ENCODE measurements at places on chromosomes 2 and 18.

- DNase-seq, result no peak
Observed at GRCh38 chr2:191115804-191116203, 35.0 kb downstream of the STAT4 start.

GRCh38 chr2:234579231-234579962 lies 82.5 kb upstream of the ARL4C start:
- no peak for DNase-seq

GRCh38 chr2:40273734-40274182 lies 178.1 kb downstream of the SLC8A1 start:
- DNase-seq, result no peak

- no peak for DNase-seq
Observed at GRCh38 chr18:3402982-3403451, 47.0 kb upstream of the TGIF1 start.

DNA sequence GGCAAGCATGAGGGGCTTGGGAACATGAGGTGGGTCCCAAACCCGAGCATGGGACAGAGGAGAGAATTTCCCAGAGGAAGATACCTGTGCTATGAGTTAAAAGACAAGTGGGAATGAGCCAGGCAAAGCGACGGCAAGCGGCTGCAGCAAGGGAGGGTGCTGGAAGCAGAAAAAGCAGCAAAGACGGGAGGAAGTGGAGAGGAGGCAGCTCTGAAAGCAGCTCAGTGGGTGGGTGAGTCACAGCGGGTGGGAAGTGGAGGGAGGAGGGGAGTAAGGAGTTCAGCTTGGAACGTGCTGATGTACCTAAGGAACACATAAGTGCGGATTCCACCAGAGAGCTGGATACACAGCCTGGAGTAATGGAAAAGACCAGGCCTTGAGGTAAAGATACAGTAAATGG lies 41.4 kb downstream of the THUMPD2 start:
- DNase-seq, result no peak

DNA sequence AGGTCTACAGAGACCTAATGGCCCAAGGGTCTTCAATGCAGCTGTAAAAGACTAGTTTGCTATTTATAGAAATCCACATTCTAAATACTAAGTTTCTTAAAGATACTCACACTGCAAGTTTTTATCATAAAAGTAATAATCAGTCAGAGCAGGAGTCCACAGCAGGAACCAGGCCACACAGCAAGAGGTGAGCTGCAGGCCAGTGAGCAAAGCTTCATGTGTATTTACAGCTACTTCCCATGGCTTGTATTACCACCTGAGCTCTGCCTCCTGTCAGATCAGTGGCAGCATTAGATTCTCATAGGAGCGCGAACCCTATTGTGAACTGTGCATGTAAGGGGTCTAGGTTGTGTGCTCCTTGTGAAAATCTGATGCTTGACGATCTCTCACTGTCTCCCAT lies 6.7 kb upstream of the SCN9A start:
- DNase-seq, result no peak

- DNase-seq, result no peak
Observed at GRCh38 chr2:205273148-205273547, 409.2 kb upstream of the NRP2 start.

GRCh38 chr18:6478121-6478520 lies 63.4 kb upstream of the L3MBTL4 start:
- DNase-seq, result peak; percentile 60

GRCh38 chr2:156427074-156427473 lies 9.1 kb upstream of the GPD2 start:
- no peak for DNase-seq

- no peak for DNase-seq
Observed at GRCh38 chr2:74877376-74877775, 43.4 kb downstream of the HK2 start.

DNA sequence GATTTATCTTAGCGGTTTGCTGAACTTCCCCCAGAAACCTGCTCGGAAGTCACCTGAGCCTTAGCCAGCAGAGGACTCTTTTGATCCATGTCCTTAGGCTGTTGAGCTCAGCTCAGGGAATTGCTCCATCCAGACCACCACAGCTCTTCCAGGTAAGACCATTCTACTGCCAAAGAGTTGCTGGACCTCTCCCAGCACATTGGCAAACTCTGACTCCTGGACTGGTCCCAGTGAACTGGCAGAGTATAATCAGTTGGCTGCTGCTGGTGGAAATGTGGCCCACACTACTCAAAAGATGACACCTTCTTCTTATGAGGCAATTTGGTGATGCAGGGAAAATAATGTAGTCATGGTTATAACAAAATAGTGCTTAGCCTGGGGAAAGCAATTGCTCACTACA lies 308.8 kb upstream of the FIGN start:
- no peak for DNase-seq

- DNase-seq, result no peak
Observed at GRCh38 chr2:19369341-19369955, 11.0 kb upstream of the OSR1 start.

DNA sequence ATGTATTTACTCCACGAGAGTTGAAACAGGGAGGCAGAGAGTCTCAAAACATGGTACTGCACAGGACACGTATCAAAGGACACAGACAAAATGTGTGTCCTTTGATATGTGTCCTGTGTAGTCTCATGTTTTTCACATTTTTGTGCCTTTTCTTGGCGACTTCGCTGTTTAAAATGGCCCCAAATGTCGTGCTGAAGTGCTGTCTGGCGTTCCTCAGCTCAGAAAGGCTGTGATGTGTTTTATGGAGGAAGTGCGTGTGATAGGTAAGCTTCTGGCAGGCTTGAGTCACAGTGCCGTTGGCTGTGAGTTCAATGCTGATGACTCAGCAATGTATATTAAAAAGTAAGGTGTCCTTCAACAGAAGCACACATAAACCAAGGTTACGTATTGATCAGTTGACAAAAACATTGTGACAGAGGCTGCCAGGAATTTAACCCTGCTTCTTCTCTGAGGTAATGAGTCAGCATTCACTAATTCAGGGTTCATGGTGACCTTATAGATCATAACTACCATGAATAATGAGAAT lies 78.2 kb downstream of the DYSF start:
- DNase-seq, result no peak

GRCh38 chr18:21978546-21979170 lies 190.7 kb upstream of the GATA6 start:
- no peak for DNase-seq

GRCh38 chr2:46955764-46956163 lies 40.2 kb upstream of the MCFD2 start:
- no peak for DNase-seq

- DNase-seq, result no peak
Observed at GRCh38 chr2:73749314-73749713, 12.2 kb upstream of the TPRKB start.

DNA sequence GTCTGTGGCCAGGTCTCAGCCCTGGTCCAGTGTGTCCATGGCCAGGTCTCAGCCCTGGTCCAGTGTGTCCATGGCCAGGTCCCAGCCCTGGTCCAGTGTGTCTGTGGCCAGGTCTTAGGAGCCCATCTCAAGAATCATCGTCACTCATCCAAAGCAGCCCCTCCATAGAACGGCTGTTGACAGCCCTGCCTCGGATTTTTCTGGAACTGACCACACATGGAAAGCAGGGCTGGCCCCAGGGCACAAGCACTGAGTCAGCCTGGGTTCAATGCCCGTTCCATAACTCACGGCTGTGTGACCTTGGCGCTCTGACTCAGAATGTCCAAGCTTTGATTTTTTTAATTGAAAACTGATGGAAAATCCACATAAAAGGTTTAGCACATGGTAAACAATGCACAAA lies 59.9 kb upstream of the SNTG2 start:
- no peak for DNase-seq

DNA sequence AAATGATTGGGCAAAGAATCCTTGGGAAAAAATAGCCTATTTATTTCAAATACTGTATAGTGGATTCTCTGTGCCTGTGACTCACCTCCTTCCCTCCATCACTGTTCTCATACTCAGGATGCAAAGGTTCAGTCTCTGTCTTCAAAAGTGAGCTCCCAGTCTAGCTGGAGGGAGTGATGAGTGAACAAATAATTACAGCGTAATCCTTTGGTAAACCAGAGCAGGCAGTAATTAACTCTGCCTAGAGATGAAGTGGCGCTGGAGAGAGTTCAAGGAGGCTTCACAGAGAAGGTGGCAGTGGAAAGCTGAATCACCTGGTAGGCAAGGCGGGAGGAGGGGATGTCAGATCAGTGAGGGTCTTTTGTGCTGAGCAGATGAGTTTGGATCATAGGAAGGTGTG lies 6.5 kb downstream of the DGUOK start:
- DNase-seq, result no peak

- no peak for DNase-seq
Observed at GRCh38 chr18:44938720-44939665, 258.3 kb downstream of the SETBP1 start.

DNA sequence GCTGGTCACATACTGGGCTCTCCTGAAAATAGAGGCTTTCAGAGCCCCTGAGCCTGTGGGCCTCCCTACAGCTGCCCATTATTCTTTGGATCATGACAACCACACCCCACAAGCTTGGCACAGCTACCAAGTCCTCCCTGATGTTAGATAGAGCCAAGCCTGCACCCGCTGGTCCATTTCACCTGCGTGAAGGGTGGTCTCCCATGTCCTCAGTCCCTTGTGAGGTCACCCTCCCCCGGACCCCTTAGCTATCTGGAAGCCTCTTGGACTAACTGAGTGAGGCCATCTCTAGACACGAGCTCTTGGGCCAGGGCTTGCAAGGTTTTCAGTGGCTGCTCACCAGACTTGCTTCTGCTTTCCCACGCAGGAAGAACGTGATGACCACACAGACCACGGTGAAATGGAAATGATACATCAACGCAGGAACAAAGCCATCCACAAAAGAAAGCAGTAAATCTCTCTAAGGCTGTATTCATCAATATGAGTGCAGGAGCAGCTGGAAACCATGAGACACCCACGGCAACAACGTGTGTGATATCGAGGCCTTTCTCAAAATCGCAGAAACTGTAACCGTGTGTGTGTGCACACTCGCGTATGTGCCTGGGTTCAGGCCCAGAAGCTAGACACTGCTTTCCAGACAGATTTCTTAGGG lies 10.1 kb upstream of the MAL start:
- DNase-seq, result no peak

- no peak for DNase-seq
Observed at GRCh38 chr2:201779901-201780673, 646 bp downstream of the ALS2 start.

DNA sequence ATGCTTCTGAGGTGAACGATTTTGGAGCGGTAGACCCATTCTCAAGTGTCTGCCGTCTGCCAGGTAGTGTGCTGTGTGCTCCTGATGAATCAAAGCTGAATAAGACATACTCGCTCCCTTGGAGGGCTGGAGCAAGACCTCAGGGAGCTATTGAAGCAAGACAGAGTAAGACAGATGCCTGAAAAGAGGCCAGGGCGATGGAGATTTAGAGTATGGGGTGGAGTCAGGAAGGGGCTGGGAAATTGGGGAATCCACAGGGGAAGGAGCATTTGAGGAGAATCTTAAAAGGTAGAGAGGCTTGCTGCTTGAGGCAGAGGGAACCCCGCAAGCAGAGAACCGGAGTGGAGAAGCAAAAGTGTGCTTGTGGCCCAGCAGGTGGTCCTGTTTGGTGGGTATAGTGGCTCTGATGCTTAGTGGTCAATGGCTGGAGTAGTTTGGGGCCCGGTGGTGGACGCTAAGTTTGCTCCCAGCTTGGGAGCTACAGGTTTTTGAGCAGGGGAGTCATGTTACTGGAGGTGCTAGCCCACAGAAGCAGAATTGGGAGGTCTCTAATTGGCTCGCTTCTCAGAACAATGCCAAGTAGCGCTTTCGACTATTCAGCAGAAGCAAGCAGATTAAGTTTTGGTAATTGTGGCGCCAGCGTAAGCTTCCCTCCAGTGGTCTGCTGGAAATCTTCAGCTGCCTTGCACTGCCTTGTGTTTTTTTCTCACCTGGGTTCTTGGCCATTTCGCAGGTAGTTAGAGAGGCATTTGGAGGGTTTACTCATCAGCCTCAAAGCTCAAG lies 2.0 kb downstream of the CNNM4 start:
- no peak for DNase-seq

DNA sequence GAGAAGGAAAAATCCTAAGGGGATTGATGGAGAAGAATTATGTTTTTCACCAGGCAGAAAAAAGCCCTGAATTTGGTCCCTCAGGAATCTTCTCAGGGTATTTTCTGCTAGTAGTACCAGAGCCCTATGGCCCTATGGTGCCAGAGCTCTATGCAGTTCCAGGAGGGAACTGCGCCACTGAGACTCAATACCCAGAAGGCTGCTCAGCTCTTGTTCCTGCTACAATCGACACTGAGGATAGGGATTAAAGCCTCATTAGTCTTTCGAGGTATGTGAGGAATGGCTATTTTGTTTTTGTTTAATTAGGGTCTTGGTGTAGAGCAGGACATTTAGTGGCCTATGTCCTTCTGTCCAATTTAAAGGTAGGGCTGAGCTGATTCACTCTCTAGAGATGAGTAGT lies 21.7 kb upstream of the PPP3R1 start:
- no peak for DNase-seq

DNA sequence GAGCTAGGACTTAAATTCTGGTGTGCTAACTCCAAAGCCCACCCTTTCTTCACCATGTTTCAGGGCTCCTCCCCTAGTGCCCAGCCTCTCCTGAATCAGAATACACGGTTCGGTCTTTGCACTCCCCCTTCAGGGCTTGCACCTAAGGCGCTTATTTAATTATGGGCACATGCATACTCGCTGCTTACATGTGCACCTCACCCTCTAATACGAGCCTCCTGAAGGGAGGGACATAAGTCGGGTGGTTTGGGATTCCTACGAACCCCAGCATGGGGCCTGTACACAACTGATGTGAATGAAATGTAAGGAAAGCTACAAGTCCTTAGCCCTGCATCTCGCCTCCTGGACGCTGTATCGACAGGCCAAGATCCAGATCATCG lies 435 bp downstream of the IFT172 start:
- DNase-seq, result peak; percentile 49

DNA sequence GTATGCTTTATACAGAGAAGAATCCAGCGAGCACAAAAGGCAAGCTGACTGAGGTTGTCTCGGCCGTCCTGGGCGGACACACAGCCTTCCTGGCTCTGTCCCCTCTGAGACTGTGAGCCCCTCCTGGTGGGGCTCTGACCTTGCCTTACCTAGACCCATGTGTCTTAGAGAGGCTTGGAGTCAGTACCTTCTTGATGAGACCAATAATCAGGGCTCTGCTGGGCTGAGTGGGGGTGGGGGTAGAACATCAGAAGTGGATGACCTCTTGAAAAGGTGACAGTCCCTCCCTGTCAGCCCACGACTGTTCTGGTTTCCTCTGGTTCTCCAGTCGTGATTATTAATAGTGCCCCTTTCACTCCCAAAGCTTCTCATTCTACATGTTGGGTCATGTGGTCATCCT lies 31.2 kb downstream of the TWIST2 start:
- DNase-seq, result no peak

Data from right forelimb (tissue), 1 donor.